ENCODE measurements at places on chromosomes 3 and 15.

- no peak for DNase-seq
Observed at GRCh38 chr3:192010490-192010889, 549.5 kb downstream of the PYDC2 start.

DNA sequence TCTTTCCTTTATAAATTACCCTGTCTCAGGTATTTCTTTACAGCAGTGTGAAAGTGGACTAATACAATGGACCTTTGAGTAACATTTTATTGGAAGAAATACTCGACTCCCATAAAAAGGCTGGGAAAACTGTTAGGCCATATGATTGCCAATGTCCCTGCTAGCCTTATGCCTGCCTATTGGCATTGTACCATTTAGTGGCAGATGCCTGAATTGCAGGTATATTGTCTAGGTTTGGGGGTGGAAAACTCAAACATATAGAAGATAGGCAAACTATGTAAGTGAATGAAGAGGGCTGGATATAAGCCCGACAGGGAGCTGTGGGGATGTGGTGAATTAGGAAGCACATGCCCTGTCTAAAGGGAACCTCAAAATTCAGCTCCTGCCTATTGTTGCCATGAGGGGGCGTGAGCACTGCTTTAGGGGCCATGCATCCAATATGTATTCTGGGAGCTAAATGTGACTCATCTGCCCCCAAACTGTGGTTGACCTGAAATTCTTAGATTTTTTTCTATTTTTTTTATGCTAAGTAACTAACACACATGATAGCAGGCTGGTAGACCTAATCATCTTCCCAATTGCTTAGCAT is 65.2 kb upstream of the TRA2B start:
- DNase-seq = no peak

GRCh38 chr15:65195548-65195923 is 10.4 kb upstream of the CLPX start:
- DNase-seq = no peak

GRCh38 chr3:63861306-63861705 is 2.3 kb downstream of the THOC7 start:
- DNase-seq = no peak

All from central memory CD4-positive, alpha-beta T cell (primary cell).